ENCODE measurements at places on chromosomes 2 and 18.
A peak's percentile ranks its signal among the peaks of the same experiment; 100 is the strongest.

- no peak for DNase-seq
Measured at GRCh38 chr2:229363185-229363814, 92.2 kb upstream of the PID1 start.

GRCh38 chr2:198890490-198890889 lies 567.2 kb downstream of the SATB2 start:
- DNase-seq: no peak

DNA sequence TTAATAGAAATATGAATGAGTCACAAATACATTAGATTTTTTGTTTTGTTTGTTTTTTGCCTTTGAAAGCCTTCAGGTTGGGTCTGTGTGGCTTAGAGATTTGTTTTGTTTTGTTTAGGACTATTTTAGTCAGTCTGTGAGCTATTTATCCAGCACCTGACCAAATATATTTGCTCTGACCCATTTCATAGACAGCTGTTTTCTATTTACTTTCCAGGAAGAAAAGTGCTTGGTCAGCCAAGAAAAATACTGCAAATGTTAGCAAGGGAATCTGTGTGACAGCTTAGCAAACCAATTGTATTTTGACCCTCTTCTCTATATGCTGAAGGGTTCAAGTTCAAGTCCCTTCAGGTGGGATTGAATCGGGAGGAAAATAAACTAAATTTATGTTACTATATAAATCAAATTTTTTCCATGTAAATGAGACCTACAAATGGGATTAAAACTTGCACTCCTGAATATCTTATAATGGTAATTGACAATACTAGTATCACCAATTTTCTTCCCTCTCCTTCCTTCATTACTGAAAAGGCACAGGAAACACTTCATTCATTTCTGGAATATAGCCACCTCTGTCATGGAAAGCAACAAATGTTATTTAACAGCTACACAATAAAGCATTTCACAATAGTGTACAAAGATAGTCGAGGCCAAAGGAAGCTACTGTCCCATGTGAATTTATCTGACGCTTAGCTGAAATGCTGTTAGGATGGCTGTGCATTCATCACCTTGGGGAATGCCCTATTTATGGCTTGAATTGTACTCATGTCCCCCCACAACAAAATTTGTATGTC lies 23.1 kb upstream of the KLF7 start:
- no peak for DNase-seq

- no peak for DNase-seq
Measured at GRCh38 chr2:172905937-172906811, 169.5 kb upstream of the MAP3K20 start.

DNA sequence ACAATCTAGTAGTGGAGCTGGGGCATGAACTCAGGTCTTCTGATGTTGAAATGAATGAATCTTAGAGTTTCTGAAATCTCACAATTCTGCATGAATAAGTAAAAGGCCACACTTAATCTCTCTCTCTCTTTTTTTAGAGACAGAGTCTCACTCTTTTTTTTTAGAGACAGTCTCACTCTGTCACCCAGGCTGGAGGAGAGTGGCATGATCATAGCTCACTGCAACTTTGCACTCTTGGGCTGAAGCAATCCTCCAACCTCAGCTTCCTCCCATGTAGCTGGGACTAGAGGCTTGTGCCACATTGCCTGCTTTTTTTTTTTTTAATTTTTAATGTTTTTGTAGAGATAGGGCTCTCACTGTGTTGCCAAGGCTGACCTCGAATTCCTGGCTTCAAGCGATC lies 68.9 kb upstream of the THOC1 start:
- no peak for DNase-seq

- no peak for DNase-seq
Measured at GRCh38 chr2:182784777-182785176, 68.7 kb downstream of the DNAJC10 start.

- DNase-seq: no peak
Measured at GRCh38 chr2:200454927-200455801, 54.7 kb downstream of the KCTD18 start.

DNA sequence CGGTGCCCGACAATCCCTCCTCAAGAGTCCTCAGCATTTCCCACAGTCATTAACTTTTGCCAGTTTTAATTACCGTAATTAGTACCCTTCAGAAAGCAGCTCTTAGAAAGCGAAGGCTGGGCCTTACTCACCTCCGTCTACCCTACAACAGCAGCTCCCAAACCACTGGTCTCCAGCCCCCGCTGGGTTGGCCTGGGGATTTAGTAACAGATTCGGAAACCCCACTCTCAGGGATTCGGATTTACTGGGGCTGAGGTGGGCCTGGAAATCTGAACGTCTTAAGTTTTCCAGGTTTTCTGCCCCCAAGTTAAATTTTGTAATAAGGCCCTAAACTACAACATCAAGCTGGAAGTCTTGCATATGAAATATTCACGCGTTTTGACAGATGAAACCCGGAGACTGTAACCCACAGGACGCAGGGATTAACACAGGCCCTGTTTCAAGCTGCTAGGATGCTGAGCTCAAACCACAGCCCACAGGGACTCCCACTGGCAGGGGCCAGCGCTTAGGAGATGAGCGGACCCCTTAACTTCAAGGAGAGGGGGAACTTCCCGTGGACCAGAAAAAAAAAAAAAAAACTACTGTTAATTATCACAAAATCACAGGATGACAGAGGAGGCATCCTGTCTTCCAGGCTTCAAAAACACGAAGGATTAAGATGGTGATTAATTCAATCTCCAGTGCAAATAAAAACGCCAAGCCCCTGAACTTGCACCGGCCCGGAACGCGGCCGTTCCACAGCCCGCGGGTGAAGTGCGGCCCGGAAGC lies 985 bp downstream of the ILKAP start:
- DNase-seq: no peak

- DNase-seq: no peak
Measured at GRCh38 chr2:178962805-178963433, 87.0 kb downstream of the CCDC141 start.

DNA sequence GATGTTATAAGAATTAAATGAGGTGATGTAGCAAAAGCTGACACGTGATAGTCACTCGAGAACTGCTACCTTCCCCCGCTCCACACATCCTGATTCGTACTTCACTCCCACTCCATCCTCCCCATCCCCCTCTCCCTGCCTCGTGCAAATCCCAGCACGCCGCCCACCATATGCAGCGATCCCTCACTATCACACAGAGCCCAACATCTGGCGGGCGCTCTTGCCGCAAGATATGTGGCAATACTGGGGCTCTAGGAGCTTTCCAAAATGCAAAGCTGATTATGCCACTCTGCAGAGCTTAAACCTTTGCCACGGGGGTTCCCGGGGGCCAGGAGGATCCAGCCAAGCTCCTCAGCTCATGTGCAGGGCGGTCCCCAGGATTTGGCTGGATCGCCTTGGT lies 37.4 kb downstream of the DNMT3A start:
- DNase-seq: no peak

GRCh38 chr2:29874745-29875144 lies 46.6 kb downstream of the ALK start:
- no peak for DNase-seq

- peak; percentile 92 for DNase-seq
Measured at GRCh38 chr2:227471924-227472264, at the start of gene AGFG1. Gene AGFG1 (plus strand): TSS chr2:227472156. CDS start chr2:227472422, 266 bp downstream.

- no peak for DNase-seq
Measured at GRCh38 chr2:48419884-48420511, 110.0 kb upstream of the STON1 start.

GRCh38 chr2:195850764-195851163 lies 193.7 kb downstream of the SLC39A10 start:
- no peak for DNase-seq

GRCh38 chr2:70569559-70569958 lies 15.9 kb upstream of the TGFA start:
- no peak for DNase-seq

DNA sequence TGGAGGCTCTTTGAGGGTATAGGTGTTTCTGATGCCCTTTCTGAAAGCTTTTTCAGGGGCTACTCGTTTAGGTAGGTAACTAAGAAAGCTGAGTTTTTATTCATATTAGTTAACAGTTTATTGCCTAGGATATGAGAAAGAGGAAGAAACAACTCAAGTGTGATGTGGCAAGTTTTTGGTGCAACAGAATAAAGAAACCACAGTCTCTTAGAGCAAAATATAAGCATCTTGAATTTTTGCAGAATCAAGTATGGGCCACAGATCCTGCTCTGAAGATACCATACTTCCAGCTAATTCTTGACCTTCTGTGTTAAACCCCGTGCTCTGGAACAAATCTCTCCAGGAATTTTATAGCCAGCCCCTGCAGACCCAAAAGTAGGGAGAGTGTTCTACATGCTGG lies 147.7 kb upstream of the SLC1A4 start:
- no peak for DNase-seq

- no peak for DNase-seq
Measured at GRCh38 chr18:68830256-68831045, 32.6 kb downstream of the CCDC102B start.

- peak; percentile 54 for DNase-seq
Measured at GRCh38 chr2:138421971-138422335, 79.6 kb upstream of the SPOPL start.

GRCh38 chr2:174561972-174562370 lies 35.6 kb downstream of the WIPF1 start:
- DNase-seq: no peak

- peak; percentile 70 for DNase-seq
Measured at GRCh38 chr2:73981081-73982001, 3.4 kb upstream of the TET3 start.

DNA sequence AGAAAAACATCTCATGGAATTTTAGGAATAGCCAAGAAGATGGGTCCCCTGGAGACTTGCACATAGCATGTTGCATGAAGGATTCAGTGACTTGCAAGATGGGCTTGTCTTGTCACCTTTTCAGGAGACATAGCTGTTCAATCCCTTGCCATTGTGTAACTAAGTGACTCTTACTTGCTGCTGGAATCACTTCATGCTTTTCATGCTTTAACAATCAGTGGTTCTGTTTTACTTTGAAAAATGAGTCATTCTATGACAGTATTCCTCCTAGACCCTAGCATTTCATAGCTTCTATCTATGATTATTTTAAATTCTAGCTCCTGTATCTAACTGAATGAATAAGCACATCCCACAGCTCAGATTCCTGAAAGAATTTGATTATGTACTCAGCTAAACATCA lies 2.8 kb downstream of the KYNU start:
- DNase-seq: no peak

GRCh38 chr2:72000110-72000509 lies 147.6 kb downstream of the CYP26B1 start:
- no peak for DNase-seq

- peak; percentile 68 for DNase-seq
Measured at GRCh38 chr2:28661589-28662001, 90.0 kb upstream of the PPP1CB start.

GRCh38 chr2:192197357-192197756 lies 2.6 kb upstream of the TMEFF2 start:
- DNase-seq: no peak
